ENCODE measurements at places on chromosomes 16 and 17.

DNA sequence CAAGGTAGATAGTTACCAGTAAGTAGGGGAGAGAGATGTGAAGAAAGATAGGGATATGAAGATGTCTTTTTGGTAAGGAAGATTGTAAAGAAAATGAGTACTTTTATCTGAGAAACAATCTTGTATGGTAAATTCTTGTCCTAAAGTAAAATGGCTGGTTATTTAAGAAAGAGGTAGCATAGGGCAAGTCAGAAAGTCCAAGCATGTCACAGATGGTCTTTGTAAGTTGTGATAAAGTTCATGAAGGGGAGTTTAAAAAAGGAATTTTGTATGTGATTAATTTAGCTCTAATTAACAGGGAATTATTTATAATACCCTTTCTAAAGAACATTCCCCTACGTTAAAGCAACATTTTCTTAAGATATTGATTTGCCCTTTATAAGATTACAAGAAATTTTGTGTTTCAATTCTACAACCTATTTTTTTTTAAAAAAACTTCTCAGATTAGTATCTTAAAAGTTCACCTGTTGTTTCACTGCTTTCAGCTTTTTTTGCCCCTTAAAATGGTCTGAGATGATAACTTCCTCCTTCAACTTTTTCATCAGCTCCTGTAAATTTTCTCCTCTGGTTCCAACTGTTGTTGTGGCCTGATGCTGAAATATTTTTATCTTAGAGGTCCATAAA is 16.2 kb upstream of the CPHXL start:
- DNase-seq = no peak

DNA sequence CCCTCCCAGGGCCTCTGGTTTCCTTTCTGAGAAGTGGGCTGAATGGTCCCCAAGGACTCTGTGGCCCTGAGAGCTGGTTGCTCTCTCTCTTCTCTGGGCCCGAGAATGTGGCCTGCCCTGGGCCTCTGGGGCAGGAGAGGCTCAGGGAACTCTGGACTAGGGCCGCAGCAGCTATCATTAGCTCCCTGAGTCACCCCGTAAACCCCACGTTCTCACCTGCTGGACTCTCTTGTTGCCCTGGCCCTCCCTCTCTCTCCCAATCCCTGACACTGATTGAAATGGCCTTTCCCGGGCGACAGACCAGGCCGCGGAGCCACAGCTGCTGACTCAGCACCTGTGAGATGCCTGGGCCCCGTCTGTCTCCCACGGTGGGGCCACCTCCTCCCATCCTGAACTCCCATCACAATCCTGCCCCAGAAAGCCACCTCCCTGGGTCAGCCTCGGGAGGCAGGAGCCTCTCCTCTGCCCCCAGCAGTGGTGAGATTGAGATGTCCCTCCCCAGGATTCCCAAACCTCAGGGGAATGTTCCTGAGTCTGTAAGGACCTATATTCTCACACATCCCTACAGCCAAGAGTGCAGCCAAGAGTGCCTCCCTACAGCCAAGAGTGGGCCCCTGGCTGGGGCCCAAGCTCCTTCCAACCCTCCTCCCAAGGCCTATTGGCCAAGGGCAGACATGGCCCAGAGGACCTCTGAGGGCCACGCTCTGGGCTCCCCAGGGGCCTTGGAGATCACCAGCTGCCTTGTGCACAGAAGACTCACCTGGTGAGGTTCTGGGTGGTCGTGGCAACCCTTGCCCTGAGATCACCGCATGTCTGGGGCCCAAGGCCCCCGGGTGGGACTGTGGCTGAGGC is 470 bp downstream of the TRPV3 start:
- DNase-seq = no peak

DNA sequence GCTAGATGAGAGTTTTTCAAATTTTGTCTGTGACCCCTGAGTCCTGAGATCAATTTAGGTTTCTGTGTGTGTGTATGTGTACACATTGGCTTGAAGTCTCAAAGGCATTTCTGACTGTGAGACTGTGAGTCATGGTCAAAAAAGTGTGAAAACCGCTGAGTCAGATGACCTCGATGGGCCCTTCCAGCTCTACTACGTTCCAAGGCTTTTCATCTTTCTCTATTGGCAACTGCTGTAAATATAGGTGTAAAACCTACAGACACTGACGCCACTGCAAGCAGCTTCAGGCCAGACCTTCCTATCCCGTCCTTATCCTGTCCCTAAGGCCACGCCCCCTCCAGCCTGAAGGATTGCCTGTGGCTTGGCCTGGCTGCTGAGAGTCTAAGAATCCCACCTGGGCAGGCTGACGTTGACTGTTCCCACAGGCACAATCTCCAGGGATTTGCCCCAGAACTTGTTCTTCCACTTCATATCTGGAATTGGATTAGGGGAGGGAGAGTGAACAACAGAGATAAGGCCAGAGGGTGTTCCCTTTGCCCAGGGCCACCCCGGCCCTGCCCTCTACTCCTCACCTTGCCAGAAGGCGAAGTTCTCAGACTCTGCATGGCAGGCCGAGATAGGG is 11.3 kb downstream of the OSBPL7 start:
- no peak for DNase-seq

DNA sequence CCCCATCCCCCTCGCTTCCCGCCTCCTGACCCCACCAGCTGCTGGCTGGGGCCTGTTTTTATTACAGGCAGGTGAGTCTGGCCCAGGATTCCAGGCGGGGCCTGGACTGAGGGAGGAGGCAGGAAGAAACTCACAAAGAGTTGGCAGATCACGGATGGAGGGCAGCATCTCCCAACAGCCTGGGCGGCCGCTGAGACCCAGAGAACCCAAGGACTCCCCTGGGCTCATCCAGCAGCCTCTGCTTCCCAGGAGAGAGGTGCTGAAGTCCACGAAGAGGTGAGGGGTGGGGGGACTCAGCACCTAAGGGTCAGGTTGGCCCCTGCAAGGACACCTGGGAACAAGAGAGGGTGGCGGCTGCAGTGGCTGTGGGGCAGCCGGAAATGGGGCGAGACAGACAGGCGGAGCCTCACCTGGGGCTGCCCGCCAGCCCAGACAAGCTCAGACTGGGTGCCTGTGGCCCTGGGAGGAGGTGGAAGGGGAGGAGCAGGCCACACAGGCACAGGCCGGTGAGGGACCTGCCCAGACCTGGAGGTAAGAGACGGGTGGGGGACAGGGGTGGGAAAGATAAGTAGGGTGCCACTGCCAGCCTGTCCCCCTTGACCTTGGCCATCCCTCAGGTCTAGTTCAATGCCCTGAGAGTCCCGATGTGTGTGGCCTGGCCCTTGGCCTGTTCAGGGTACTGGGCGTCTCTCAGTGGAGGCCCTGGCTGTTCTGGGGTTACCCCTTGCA is 8.7 kb upstream of the ADGRG1 start:
- no peak for DNase-seq

- no peak for DNase-seq
Observed at GRCh38 chr16:27620541-27620940, 70.6 kb downstream of the KATNIP start.

DNA sequence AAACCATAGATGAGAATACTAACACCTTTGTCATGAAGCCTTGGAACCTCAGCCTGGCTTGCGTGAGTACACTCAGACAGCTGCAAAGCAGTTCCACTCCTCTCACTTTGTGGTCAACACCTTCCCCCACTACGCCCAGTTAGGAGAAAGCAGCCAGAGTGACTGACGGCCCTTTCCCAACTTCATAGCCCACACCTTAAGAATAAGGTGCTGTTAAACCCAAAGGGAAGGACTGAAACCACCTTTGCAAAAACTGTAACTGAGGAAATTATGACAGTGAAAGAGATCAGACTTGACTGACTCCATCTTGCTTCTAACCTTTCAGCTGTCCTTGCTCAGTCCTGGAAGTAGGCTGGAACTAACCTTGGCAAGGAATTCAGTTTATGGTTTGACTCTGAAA is 13.7 kb downstream of the N4BP1 start:
- no peak for DNase-seq

DNA sequence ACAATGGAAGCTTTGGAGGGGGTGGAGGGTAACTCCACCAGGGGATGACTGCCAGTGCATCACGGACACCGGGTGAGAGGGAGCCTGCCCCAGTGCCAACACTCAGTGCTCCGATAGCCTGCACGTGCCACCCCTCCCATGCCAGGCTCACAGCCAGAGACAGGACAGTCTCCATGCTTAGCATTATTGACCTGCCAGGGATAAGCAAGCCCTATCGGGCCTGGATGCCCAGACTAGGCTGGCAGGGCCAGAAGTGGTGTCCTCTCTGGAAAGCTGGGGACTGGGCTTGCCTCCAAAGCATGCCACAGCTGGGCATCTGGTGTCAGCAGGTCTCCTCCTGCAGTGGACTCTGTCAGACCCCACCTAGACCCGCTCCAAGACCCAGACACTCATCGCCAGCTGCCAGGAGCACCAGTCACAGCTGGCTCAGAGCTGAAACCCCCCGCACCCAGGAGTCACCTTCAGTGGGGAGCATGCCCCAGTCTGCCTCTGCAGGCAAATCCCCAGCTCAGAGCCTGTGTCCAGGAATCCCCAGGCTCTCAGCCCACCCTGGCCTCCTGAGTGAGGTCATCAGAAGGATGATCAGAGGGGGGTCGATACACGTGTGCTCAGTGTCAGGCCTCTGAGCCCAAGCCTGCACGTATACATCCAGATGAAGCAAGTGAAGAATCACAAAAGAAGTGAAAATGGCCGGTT is 1.8 kb upstream of the RHBDF1 start:
- no peak for DNase-seq

- no peak for DNase-seq
Observed at GRCh38 chr16:29699324-29700219, 20.6 kb downstream of the QPRT start.

DNA sequence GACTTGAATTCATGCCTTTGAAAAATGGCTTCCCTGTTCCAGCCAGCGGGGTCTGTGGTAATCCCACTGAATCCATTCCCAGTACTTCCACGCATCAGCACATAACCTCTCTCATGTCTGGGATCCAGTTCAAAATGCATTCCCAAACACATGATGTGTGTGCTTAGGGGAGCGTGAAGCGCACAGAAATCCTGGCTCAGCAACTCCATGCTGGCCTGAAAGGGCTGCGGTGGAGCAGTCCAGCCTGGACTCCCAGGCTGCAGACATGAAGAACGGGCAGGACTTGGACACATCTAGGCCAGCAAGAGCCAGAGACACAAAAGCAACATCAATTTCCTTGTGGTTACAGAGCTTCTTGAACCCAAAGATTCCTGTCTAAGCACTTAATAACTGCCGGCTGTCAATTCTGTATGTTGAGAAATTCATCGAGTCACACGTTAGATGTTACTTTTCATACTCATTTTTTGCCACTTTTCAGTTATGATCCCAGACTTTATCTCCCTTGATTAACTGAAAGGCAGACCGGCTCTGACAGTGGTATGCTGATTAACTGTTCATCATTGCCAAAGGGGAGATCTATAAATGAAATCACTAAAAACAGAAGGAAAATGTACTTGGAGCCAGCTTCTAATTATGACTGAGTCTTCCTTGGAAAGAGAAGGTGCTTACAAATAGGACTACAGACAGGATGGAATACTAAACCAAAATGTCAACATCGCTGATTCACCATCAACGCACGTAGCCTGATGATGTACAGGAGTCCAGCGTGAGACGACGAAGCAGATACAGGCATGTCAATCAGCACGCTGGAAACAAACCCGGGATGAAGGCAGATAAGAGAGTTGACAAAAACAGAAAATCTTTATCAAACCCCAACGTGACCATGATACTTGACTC is 23.0 kb downstream of the NSMCE1 start:
- DNase-seq = no peak
